Fibroblast of the aortic adventitia (primary cell): ENCODE measurements at places on chromosomes 13 and 19. TPM values are rescaled to one million over a fixed set of nuclear protein-coding genes. Genes with fewer than 3 reads are reported as not detected.

The LHB gene
- not detected in 2 replicates for total RNA-seq

The TSHZ3 gene
- 5.7 and 14.0 TPM in 2 replicates for total RNA-seq

The MEIS3 gene
- 14.5 and 33.9 TPM in 2 replicates for total RNA-seq

The KL gene
- total RNA-seq: 0.81 TPM in 1 of 2 replicates, not detected in the other

The PLVAP gene
- total RNA-seq: 0.09 TPM in 1 of 2 replicates, not detected in the other

The TNNT1 gene
- 1.1 and 4.3 TPM in 2 replicates for total RNA-seq

The CYP2A6 gene
- not detected in 2 replicates for total RNA-seq

The DCLK1 gene
- total RNA-seq: 67.8 and 80.0 TPM in 2 replicates
